T follicular helper cell (primary cell): ENCODE measurements at places on chromosomes 6 and 20.

DNA sequence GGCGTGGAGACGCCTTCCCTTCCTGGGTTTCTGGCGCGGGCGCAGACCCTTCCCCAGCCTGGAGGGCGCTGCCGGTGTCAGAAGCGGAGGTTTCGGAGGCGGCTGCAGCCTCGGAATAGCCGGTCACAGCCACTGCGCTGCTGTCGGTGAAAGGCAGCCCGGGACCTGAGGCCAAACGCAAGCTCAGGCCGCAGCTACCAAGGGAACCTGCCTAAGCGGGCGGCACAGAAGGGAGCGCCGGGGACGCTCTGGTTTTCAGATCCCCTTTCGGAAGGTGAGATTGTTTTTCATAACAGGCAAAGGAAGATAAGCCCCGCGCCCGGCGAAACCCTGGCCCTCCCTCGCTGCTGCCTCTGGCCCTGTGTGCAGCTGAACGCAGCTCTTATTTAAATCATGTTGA lies 116.5 kb downstream of the FAM120B start:
- DNase-seq: no peak

GRCh38 chr6:38517005-38517404 lies 122.7 kb downstream of the BTBD9 start:
- DNase-seq: no peak

- no peak for DNase-seq
Measured at GRCh38 chr6:90581146-90581545, 5.7 kb downstream of the MAP3K7 start.

DNA sequence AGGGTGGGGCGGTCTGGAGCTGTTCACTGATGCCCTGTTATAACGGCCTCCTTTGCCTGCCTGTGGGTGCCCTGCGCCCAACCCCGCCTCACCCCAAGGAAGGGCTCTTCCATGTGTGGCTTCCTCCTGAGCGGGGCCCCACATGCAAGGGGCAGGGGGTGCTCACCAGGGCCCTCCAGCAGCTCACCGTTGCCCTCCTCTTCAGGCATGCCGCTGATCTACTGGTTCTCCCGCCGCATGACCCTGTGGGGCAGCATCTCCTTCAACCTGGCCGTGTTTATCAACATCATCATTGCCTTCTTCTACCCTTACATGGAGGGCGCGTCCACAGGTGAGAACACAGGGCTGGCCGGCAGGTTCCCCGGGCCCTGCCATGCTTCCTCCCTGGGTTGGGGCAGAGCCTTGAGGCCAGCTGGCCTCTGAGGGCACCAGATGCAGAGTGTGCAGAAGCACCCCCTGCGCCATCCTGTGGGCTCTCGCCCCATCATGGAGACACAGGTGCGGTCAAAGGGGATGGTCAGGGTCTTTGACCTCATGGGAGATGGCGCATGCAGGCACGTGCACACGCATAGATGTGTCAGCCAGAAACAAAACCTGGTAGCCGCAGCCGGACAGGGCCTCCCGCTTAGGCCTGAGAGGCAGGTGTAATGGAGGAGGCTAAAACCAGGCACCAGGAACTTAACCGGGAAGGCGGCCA lies 22.9 kb downstream of the UQCC2 start:
- DNase-seq: no peak

GRCh38 chr6:122715725-122716124 lies 63.8 kb upstream of the FABP7 start:
- DNase-seq: no peak

DNA sequence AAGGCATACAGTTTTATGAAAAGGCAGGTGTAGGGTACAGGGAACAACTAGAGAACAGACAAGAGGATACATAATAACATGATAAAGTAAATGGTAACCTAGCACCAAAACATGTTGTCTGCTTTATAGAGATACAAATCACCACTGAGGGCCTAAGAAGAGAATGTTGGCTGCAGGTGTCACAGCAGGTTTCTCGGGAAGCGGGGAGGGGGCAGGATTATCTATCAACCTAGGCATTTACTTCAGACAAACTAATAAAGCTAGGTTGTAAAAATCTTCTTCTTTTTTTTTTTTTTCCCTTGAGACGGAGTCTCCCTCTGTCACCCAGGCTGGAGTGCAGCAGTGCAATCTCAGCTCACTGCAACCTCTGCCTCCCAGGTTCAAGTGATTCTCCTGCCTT lies 22.7 kb downstream of the PIM1 start:
- no peak for DNase-seq

GRCh38 chr6:25842526-25842925 lies 10.7 kb upstream of the SLC17A1 start:
- no peak for DNase-seq

GRCh38 chr20:18529041-18529440 lies 21.3 kb downstream of the SEC23B start:
- DNase-seq: no peak

DNA sequence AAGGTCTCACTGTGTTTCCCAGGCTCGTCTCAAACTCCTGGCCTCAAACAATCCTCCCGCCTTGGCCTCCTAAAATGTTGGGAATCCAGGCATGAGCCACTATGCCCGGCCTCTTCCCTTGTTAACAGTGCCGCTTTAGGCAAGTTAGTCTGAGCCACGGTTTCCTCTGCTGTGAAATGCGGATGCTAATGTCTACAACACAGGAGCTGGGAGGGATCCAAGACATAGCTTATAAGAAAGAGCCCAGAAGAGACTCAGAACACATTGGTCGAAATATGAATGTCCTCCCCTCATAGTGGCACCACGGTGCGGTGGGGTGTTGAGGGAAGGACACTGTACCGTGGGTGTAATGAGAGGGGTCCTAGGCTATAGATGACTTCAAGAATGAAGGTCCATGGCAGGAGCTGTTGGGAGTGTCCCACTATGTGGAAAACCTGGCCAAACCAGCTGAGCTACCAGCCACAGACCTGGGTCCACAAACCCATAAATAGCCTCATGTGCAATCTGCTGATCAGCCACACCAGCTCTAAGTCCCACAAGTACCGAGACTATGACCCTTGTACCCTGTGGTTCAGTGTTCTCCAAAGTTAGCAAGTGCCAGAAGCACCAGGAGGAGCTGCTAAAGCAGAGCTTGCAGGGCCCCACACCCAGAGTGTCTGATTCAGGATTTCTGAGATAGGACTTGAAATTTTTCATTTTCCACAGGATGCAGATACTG lies 57.8 kb upstream of the ZFAND3 start:
- no peak for DNase-seq

DNA sequence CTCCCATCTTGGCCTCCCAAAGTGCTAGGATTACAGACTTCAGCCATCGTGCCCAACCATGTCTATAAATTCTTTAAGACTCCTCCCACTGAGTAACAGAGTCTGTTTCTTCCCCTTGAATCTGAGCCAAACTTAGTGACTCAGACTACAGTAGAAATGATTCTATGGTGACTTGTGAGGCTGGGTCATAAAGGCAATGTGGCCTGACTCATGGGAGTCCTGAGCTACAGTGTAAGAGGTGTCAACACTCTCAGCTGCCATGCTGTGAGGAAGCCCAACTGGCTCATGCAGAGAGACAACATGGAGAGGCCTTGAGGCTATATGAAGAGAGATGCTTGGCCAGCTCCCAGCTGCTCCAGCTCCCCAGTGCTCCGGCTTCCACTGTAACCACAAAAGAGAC lies 5.2 kb upstream of the NRSN2 start:
- DNase-seq: no peak

GRCh38 chr6:4322846-4323309 lies 187.5 kb upstream of the ECI2 start:
- DNase-seq: no peak

DNA sequence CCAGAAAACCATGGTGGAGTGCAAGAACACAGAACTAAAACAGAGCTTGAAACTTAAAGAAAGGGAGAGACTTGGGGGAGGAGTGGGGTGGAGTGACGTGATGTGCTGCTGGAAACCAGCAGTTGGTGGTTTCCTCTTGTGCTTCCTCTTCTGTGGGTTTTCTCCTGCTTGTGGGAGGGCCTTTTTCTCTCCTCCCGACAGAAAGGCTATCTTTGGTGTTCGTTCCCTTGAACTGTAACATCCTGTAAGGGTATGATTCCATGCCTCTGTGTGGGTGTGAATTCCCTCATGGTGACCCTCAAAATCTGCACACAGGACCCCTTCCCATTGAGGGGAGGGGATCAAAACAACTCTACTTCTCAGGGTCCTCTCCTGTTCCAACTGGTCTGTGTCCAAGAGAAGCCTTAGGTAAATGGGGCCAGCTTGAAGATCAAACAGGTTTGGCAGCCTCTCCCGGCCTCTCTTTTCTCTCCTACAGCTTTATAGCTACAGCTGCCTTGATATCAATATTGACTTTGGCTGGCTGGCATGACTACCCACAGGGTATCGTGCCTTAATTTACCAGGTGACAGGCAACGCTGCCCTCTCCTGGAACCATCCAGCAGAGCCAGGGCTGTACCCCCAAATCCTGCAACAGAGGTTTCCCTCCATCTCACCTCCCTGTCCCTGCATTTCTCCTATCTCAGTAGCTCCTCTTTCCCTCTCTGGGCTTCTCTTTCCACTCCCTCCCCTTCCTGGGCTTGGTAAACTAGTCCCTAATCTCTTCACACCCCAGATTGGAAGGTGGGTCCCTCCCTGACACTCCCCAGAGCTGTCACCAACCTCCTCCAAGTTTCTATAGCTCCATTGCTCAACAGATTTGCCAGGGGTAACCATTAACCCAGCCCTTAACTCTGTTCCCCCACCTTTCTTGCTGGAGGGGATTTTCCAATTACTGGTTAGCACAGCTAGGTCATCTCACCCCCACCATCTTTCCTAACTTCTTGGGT lies 1.5 kb upstream of the MSH5 start:
- DNase-seq: peak; percentile 67

DNA sequence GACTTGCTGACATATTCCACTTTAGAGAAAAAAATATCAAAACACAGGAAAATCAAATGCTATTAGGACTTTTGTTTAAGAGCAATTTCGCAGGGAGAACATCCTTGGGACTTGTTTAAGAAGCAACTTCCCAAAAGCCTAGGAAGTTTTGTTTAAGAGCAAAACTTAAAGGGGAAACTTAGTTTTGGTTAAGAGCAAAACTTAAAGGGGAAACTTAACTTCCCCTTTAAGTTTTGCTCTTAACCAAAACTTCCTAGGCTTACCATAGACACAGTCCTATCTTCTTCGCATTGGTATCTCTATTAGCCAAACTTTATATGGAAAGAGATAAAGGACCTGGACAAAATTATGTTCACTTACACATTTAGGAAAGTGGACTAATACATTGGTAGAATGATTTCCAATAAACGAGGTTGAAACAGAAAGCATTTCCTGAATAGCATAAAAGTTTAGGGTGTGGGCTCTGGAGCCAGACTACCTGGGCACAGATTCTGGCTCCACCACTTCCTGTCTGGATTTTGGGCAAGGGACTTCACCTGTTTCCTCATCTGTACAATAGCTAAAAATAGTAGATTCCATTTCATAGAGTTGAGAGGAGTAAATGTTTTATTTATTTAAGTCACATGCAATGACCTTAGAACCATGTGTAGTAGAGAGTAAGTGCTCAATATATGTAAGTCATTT lies 15.7 kb downstream of the PAQR8 start:
- DNase-seq: no peak

- DNase-seq: no peak
Measured at GRCh38 chr6:111013144-111013915, 31.5 kb downstream of the RPF2 start.

DNA sequence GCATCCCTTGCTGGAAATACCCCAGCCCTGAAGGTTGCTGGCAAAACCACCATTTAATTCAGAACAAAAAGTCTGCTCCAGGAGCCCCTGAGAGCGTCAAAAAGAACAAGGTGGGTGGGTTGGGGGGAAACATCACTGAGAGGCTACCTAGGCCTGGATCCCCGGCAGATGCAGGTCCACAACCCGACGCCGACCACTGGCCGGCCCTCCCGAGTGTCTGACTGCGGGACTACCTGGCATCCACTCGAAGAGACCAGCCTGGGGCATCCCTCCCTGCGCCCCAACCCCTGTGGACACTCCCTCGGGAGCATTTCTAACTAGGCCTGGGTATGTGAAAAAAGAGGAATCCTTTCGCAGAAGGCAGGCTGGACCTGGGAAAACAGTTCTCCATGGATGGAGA lies 47.2 kb downstream of the FAM209B start:
- DNase-seq: no peak

DNA sequence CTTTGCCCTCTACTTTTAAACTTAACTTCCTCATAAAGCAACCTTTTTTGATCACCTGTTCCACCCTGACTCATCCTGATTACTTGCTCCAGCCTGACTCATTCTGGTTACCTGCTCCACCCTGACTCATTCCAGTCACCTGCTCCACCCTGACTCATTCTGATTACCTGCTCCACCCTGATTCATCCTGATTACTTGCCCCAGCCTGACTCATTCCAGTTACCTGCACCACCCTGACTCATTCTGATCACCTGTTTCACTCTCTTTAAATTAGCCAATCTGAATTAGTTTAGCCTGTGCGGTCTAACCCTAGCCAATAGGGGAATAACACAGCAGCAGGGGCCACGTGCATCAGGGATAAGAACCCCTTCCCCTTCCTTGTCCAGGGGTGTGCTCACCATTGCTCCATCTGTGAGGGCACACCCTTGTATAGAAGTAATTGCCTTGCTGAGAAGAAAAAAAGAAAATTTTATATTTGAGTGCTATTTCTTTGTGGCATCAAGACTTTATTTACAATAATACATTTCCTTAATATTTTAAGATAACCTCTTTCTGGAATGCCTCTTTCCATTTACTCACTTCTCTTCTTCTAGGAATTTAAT lies 17.9 kb downstream of the HLA-G start:
- DNase-seq: no peak

GRCh38 chr6:165181951-165182414 lies 127.4 kb downstream of the C6orf118 start:
- no peak for DNase-seq

DNA sequence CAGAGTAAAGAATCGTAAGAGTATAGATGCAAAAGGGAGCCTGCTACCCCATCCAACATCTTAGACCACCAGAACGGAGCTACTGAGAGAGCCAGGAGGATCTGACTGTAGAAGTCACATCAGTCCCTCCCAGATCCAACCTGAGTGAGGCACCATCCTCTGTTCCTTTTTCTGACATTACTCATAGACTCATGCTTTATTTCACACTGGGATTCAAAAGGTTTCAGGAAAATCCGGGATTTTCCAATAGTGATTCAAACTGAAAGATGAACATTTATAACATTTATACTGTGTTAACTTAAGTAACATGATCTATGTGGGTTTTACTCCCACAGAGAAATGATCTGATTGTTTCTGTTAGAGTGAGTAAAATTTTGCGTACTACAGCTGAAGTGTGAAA lies 868.6 kb upstream of the GJE1 start:
- no peak for DNase-seq

DNA sequence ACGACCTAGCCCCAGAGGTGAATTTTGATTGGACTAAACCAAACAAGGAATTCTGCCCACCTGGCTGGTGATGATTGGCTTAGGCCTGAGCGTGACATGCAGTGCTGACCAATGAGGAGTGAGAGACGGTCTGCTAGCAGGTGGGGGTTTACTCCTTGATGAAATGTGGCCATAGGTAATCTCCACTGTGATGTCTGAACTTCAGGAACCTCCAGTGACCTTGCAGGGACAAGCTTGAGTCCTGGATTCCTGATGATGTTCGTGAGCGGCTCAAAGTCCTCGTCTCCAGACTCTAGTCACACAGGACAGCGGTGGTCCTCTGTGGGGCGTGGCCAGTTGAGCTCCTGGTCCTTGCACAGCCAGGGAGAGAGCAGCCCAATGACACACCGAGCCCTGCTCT lies 8.4 kb downstream of the VSX1 start:
- no peak for DNase-seq
